ENCODE measurements at places on chromosomes 13 and 19.

DNA sequence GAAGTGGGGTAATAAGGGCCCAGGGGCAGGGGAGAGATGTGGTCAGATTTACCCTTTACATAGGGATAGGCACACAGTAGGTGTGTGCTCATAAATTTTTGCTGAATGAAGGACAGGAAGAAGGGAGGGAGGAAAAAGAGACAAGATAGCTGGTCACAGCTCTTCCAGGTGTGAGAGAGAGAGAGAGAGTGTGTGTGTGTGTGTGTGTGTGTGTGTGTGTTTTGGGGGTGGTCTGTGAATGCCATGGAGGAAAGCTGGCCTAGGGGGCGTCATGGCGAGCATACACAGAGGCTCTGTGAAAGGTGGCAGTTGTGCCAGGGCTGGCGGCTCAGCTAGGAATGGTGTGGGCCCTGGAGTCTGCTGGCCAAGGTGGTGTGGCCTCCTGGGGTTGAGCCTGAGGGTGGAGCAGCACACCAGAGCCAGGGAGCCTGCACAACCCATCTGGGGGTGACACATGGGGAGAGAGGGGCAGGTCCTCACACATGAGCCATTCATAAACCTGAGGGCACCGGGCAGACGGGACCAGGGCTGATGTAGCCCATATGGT lies 6.0 kb upstream of the PRX start:
- no peak for DNase-seq

DNA sequence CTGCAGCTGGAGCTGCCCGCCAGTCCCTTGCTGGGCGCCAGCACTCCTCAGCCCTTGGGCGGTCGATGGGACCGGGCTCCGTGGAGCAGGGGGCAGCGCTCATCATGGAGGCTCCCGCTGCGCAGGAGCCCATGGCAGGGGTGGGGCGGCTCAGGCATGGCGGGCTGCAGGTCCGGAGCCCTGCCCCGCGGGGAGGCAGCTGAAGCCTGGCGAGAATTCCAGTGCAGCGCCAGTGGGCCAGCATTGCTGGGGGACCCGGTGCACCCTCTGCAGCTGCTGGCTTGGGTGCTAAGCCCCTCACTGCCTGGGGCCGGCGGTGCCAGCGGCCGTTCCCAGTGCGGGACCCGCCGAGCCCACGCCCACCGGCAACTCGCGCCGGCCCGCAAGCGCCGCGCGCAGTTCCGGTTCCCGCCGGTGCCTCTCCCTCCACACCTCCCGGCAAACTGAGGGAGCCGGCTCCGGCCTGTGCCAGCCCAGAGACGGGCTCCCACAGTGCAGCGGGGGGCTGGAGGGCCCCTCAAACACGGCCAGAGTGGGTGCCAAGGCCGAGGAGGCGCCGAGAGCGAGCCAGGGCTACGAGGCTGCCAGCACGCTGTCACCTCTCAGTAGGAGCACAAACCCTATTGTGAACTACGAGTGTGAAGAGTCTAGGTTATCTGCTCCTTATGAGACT lies 687.1 kb downstream of the PCDH17 start:
- DNase-seq, result no peak

- DNase-seq, result no peak
These were observed 221.7 kb downstream of the TM9SF2 start for GRCh38 chr13:99722931-99723330.

- no peak for DNase-seq
These were observed 72.3 kb downstream of the C1QTNF9 start for GRCh38 chr13:24381541-24382265.

Data from brain microvascular endothelial cell (primary cell).